Chondrocyte (in vitro differentiated cells): ENCODE measurements at places on chromosomes 11 and 22. TPM values are rescaled to one million over a fixed set of nuclear protein-coding genes. Genes with fewer than 3 reads are reported as not detected.

The E2F8 gene
- total RNA-seq = 0.60 to 1.4 TPM (median 0.64 TPM) in 3 replicates

The SLC35F2 gene
- total RNA-seq = 4.4 to 5.6 TPM (median 4.7 TPM) in 3 replicates

The CAT gene
- 28.2 to 32.0 TPM (median 31.1 TPM) in 3 replicates for total RNA-seq

The CAVIN3 gene
- 40.9 to 123 TPM (median 120 TPM) in 3 replicates for total RNA-seq

The PAMR1 gene
- total RNA-seq = 1.4 to 2.9 TPM (median 1.6 TPM) in 3 replicates

The BDNF gene
- 2.0 to 4.4 TPM (median 4.1 TPM) in 3 replicates for total RNA-seq

The CD3E gene
- not detected in 3 replicates for total RNA-seq

The CDCA5 gene
- total RNA-seq = 5.5 to 11.4 TPM (median 6.3 TPM) in 3 replicates

The OR52I2 gene
- total RNA-seq = not detected in 3 replicates

The SYT8 gene
- 7.1 to 20.4 TPM (median 7.3 TPM) in 3 replicates for total RNA-seq

The PTGDR2 gene
- 0.12 TPM in 1 of 3 replicates, not detected in the others for total RNA-seq

The TP53I11 gene
- total RNA-seq = 50.1 to 97.5 TPM (median 96.9 TPM) in 3 replicates

The RIMBP3B gene
- 0.15 to 0.67 TPM (median 0.27 TPM) in 3 replicates for total RNA-seq

The KRTAP5-9 gene
- total RNA-seq = 0.20 to 0.36 TPM in 2 of 3 replicates, not detected in the other

The PPP1CA gene
- 95.2 to 113 TPM (median 109 TPM) in 3 replicates for total RNA-seq
